ENCODE measurements at places on chromosomes 16 and 17.

- peak; percentile 49 for DNase-seq
Measured at GRCh38 chr17:725746-726145, 6.7 kb upstream of the TLCD3A start.

DNA sequence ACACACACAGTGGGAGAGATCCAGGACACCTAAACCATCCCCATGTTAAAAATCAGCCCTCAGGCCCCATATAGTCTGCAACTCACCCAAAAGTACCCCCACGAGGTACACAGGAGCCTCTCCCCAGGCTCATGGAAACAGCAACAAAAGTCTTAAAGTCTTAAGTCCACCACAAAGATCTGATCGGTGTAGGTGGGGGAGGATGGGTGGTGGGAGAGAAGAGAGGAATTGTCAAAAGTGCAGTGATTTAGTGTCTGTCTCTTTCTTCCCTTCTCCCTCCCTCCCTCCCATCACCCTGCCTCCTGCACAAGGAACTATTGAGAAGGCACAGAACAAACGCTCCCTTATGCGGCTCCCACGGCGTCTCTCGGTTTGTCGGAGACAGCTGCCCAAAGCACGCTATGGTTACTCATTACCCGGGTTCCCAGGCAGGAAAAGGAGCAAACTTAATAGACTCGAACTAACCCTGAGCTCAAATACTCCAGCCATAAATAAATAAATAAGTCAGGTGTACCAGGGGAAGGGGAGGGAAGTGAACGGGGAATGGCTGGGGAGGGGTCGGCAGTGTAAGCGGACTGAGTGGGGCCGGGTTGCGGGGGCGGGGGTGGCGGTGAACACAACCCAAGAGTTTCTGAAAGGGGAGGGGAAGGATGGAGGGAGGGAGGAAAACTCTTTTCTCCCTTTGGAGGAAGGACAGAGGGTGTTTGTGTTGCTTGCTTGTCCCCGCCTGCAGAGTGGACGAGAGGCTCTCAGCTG, 477.4 kb downstream of the SLC39A11 start:
- no peak for DNase-seq

DNA sequence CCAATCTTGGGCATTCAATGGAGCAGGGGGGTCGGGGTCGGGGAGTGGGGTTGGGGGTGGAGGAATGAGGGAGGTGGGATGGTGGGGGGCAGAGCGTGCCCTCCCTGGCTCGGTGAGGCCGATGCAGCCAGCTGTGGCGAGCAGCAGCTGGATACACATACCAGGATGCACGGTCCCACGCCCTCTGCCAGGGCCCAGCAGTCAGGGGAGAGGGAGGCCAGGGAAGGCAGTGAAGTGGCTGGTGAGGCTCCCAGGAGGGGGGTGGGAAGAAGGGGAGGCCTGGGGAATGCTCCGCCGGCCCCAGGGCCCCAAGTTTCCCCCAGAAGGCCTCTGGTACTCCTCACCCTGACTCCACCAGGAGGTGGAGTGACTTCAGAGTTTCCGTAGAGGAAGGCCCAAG, 77.6 kb upstream of the LHX1 start:
- DNase-seq = no peak

DNA sequence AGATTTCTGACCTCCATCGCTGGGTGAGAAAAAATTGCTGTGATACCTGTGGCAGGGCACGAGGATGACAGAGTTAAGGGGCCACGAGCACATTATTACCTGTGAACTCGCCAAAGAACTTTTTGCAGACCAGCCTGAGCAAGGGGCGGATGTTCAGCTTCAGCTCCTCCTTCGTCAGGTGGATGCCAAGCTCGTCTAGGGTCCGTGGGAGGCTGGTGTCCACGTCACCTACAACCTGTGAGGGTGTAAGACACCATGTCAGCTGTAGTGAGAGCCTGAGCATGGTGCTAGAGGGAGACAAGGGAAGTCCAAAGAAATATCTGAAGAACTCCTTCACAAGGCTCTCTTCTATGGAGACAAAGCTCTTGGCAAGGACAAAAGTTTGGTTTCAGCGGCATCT, 17.1 kb downstream of the HIGD1B start:
- DNase-seq = no peak

- peak; percentile 83 for DNase-seq
Measured at GRCh38 chr17:8994319-8994718, 27.0 kb upstream of the NTN1 start.

DNA sequence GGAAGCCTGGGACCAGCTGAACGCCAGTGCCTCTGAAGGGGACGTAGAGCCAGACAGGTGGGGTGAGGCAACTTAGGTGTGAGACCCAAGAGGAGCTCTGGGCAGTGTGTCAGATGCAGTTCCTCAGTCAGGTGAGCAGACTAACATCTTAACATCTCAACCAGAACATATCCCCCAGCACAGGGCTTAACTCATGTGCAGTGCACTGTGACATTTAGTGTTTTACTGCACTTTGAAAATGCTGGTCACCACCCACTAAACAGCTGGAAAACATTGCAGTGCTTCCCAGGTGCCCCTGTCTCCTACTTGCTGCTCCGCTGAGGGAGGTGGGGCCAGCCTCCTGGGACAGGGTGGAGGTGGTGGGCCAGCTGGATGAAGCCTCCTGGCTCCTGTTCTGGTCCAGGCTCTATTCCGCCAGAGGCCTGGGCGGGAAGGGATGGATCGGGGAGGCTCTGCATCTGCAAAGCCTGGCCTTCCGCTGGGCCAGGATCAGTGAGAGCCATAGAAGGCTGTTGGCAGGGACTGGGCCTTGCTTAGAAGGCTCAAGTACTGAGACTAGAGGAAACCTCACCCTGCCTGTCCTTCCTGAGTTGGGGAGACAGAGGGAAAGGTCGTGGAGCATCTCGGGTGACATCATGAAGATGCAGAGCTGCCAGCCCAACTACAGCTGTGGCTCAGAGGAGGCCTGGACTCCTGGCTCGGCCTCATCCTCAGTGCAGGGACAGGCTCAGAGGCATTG, 7.9 kb upstream of the MRC2 start:
- no peak for DNase-seq

Measured in upper lobe of left lung (tissue), 6 donors.